ENCODE measurements at places on chromosomes 11 and 22. TPM values are rescaled to one million over a fixed set of nuclear protein-coding genes. Genes with fewer than 3 reads are reported as not detected.

DNA sequence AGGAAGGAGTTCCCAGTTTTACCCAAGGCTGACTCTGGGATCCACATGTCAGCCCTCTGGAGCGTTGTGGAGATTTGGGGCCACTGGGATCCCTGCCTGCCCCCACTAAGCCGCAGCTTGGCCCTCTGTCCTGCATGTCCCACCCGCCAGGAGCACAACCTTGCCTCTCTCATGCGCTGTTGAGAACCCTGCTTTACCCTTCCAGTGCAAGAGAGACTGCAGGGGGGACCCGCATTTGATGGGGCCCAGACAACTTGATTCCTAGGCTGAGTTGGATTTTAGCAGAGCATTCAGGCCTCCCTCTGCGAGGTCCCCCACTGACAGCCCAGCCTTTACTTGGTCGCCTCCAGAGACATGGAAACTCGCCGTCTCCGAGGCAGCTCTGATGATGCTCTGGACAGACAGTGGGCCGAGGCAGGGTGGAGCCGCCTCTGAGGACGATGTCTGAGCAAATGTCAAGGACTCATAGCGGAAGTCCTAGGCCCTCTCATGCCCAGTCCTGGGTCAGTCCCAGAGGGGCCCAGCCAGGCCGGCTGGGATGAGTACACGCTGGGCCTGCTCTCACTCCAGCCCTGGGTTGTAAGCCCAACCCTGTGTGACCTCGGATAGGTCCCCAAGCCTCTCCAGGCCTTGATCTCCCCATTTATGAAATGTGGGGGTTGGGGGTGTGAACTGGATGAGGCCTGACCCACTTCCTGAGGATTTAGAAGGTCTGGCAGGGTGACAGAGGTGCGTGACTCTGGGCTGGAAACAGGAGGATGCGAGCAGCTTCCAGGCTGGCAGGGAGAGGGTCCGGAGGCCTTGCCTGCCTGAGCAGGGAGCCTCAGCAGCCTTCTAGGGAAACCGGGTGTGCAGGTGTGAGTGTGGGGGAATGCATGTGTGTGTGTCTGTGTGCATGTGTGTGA, 630 bp downstream of the CD5 start:
- no peak for DNase-seq

DNA sequence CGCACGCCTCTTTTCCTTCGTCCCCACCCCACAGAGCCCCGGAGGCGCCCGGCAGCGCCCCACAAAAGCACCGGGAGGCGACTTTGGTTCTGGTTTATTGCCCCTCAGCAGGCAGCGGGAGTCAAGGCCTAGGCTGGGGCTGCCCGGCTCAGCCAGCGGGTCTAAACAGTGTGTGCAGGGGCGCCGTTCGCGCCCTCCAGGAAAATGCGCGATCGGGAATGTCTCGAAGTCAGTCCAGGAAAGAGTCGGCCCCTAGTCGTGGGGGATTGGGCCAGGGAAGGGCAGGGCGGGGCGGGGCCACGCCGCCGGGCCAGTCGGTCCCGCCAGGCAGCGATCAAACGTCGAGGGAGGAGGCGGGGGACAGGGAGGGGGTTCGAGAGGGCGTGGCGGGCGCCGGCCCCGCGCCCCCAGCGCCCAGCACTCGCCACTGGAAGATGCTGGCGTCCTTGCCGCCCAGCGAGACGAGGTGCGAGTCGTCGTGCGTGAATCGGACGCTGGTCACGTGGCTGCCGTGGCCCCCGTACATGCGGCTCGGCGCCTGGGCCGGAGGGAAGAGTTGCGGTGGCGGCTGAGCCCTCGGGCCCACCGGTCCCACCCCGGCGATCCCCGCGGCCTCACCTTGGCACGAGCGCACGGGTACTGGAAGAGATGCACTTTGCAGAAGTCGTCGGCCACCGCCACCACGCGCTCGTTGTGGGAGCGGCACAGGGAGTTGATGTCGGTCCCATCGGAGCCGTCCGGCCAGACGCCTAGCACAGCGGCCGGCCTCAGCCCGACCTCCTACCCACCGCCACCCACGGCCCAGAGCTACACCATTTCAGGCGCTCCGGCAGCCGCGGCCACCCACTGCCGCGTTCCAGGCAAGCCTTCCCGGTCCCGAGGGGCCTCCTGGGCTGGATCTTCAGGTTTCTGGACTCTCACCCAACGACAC, 741 bp upstream of the MTA2 start:
- peak; percentile 73 for DNase-seq

The GSTP1 gene
- 172 TPM for total RNA-seq

The ZNF215 gene
- total RNA-seq: 1.2 TPM

The ATG16L2 gene
- total RNA-seq: 28.2 TPM

- DNase-seq: no peak
Measured at GRCh38 chr11:104881117-104881794, 17.0 kb downstream of the CASP12 start.

The ARHGAP8 gene
- total RNA-seq: 9.0 TPM

The FBLN1 gene
- 22.2 TPM for total RNA-seq

The EHF gene
- 2.1 TPM for total RNA-seq

All from dorsolateral prefrontal cortex (tissue), 122 donors.